ENCODE measurements at places on chromosomes 3 and 15.

DNA sequence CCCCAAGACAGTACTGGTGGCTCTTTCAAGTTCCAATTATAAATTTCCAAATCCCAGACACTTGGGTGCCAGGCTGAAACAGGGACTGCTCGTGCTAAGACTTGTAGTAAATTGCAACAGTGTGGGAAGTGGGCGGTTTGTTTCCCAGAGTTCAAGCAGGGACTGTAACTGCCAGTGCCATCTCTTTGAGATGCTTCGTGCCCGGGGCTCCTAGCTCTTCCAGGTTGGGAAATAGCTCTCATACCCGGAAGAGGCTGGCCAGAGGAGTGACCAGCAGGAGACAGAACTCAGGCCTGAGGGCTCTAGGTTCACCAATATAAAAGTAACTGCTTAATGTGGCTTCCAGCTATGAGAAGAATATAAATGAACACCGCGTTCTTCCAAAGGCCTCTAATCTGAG, 54.0 kb upstream of the NEO1 start:
- DNase-seq, result no peak

GRCh38 chr15:61115679-61116078, 113.4 kb downstream of the RORA start:
- no peak for DNase-seq

GRCh38 chr15:61835496-61836106, 224.6 kb downstream of the VPS13C start:
- no peak for DNase-seq

DNA sequence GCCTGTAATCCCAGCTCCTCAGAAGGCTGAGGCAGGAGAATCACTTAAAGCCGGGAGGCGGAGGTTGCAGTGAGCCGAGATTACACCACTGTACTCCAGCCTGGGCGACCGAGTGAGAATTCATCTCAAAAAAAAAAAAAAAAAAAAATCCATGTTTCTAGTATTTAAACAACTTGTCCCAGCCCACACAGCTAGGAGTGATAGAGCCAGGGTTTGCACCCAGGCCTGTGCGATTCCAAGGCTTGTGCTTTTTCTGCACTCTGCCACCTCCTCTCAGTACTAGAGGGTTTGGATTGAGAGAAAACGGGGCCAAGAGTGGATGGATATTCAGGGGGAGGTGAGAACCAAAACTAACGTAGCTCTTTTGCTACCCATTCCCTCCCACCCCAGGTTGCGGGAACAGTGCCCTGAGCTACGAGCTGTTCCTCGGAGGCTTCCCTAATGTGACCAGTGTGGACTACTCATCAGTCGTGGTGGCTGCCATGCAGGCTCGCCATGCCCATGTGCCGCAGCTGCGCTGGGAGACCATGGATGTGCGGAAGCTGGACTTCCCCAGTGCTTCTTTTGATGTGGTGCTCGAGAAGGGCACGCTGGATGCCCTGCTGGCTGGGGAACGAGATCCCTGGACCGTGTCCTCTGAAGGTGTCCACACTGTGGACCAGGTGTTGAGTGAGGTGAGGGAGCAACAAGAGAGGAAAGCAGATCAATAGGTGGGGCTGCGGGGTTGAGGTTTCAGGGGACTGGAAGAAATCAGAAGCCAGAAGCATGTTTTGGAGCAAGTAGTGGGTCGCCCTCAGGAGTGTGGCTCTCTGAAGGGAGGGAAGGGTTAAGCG, 4.1 kb downstream of the CAMK2N2 start:
- no peak for DNase-seq

DNA sequence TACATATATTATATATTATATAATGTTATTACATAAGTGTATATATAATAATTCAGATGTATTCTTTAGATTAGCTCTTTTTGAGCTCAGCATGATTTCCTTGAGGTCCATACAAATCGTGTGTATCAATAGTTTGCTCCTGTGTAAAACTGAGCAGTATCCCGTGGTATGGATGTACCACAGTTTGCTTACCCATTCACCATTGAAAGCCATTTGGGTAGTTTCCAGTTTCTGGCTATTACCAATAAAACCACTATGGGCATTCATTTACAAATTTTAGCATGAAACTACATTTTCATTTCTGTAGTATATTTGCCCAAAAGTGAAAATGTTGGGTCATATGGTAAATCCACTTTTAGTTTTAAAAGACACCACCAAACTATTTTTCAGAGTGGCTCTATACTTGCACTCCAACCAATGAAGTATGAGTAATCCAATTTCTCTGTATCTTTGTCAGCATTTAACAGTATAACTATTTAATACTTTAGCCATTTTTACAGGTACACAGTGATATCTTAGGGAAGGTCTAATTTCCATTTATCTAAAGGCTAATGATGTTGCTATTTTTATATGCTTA, 1361.4 kb upstream of the GBE1 start:
- no peak for DNase-seq

GRCh38 chr15:31148297-31149087, 47.0 kb upstream of the TRPM1 start:
- DNase-seq, result no peak

- no peak for DNase-seq
These were observed 473.7 kb upstream of the ROBO2 start for GRCh38 chr3:76566211-76566534.

DNA sequence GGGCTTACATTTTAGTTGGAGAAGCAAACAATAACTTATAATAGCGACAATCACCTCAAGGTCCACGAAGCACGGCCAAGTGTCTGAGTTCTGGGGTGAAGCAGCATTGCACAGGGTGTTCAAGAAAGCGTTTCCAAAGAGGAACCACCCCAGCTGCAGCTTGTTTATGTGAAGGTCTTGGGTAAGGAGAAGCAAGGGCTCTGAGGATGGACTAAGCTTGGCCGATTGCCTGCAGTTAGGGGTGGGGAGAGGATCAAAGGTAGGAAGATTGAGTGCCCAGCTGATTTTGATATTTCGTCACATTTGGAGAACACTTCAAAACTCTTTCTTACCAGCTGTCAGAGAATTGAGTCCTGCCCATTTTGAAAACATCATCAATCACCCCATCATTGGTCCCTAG, 321.6 kb upstream of the DNAJC19 start:
- no peak for DNase-seq

DNA sequence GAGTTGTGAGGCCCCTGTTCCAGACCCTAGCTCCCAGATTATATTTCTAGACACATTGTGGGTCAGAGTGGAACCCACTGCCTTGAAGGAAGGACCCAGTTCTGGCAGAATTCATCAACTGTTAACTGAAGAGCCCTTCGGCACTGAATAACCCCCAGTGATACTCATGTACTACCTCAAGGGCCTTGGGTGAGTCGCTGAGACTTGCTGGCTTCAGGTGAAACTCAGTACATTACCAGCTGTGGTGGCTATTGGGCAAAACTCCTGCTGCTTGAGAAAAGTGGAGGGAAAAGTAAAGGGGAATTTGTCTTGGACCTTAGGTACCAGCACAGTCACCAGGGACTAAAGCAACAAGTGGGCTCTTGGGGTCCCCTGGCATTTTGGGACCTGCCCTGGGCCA, 394.9 kb upstream of the EPHA3 start:
- DNase-seq, result no peak

- no peak for DNase-seq
These were observed 244.5 kb downstream of the CD47 start for GRCh38 chr3:107846279-107846852.

DNA sequence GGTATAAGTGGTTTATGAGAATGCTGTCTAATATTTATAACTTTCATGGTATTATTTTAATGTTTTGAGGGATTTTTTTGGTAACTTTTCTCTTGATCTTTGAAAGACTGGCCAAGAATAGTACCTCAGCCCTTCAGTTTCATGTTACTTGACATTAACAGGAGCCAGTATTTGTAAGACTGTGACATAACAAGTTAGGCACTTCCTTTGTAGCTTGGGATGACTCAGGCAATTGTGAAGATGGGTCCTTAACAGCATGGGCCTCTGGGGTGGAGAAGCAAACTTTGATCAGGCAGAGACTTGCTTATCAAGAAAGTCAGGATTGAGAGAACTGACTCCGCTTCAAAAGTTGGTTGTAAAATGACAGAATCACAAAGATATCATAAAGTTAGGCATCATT, 9.5 kb downstream of the LRRC49 start:
- no peak for DNase-seq

GRCh38 chr3:133954717-133955360, 59.2 kb upstream of the RAB6B start:
- DNase-seq, result no peak

- DNase-seq, result no peak
These were observed at the start of gene CNTN4 for GRCh38 chr3:2098398-2099027. Gene CNTN4 (plus strand): TSS chr3:2098866.

DNA sequence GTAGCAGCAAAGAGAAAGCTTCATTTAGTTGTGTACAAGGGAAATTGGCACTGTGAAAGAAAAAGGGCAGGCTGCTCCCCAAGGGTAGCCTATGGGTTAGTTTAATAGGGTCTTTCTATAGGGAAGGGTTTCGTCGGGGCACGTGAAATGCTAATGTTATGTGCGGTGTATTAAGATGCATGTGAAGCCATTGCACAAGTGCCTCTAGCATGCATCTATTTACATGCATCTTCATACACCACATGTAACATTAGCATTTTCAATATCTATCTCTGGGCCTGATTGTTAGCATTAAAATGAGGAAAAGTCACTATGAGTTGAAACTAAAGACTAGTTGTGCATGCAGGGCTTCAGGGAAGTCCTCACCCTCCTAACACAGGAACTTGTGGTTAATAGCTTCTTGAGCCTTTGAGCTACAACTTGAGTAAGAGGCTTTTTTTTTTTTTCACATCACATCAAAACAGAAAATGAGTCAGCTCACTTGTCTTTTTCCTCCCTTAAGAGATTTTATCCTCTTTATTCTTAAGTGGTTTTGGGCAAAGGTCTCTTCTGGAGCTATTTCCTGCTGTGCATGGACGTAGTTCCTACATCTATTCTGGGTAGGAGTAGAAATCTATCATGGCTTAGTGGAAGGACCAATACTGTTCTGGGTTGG, 613.4 kb downstream of the ZPLD1 start:
- DNase-seq, result no peak

DNA sequence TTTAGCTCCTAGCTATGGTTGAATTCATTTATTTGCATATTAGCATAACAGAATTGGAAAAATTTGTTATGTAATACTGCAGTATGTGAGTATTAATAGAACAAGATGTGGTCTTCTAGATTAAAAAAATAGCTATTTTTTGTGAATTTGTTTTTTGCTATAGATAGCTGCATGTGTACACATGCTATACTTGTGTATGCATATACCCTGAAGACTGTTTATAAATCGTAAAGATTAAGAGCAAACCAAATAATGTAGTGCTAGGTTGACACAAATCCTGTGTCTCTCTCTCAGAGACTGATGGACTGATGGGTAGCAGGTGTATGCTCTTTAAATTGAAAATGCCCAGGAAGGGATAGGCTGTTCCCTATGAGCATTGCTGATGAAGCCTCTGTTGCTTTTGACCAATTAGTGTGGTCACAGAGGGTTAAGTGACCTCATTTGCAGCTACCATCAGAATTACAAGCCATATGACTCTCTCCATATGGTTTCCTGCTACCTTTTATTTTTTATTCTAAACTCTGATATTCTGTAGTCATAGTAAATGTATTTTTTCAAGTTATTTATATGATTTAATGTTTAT, 9.0 kb downstream of the PLCL2 start:
- no peak for DNase-seq

GRCh38 chr3:195064300-195064931, 206.5 kb downstream of the XXYLT1 start:
- no peak for DNase-seq

DNA sequence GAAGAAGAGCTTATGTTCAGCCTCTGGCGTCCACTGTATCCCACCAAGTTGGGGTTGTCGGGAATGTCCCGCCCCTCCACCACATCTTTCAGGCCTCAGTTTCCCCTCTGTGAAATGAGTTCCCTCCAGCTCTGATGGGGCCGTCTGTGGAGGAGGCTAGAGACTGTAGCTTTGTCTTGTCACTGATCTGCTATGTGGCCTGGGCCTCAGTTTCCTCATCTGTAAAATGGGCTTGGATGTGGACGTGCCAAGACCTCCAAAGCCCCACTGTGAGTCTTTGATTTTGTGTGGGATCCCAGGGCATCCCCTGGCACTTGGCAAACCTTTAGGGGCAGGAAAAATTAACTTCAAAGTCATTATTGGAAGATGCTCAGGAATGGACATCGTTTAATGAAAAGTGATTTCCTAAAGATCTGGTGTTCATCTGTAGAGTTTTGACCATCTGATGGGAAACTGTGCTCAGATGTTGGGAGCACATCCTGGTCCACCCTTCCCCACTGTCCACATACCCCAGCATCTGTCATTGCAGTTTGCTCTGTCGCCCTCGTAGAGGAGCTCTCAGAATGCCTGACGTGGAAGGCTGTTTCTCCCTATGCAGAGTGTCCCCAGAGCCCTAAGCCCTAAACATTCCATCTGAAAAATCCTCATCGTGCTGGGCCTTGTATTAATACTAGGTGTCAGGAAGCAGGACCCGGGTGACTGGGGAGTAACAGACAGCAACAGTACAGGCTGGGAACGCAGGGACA, 28.5 kb downstream of the SLC6A6 start:
- DNase-seq, result no peak

- no peak for DNase-seq
These were observed 353.6 kb upstream of the ZNF717 start for GRCh38 chr3:76138921-76139320.

GRCh38 chr15:64979252-64979710, 10.4 kb downstream of the SPG21 start:
- no peak for DNase-seq

GRCh38 chr15:51349156-51349844, 7.8 kb downstream of the GLDN start:
- no peak for DNase-seq

GRCh38 chr3:116444819-116445310, 422 bp downstream of the LSAMP start:
- DNase-seq, result no peak

GRCh38 chr15:42042602-42043400, 22.0 kb upstream of the PLA2G4E start:
- no peak for DNase-seq

GRCh38 chr3:113157408-113158030, 53.8 kb upstream of the BOC start:
- DNase-seq, result no peak

DNA sequence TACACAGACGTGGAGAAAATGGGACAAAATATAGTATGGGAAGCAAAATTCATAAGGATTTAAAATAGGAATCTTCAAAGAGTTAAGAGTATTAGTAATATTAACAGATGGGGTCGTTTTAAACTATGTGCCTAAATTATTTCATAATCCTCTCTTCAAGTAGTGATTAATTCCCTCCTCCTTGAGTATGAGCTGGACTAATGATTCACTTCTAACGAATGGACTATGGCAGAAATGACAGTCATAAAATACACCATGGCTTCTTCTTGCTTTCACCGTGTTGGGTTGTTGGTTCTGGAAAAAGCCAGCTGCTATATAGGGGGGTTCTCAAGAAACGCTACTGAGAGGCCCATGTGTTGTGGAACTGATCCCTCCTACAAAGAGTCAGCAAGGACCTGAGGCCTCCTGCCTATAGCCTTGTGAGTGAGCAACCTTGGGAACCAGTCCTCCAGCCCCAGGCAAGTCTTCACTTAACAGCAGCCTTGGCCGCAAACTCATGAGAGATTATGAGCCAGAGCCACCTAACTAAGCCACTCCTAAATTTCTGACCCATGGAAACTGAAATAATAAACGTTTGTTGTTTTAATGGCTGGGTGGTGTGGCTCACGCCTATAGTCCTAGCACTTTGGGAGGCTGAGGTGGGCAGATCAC, 64.8 kb upstream of the ABHD2 start:
- no peak for DNase-seq

- no peak for DNase-seq
These were observed 57.1 kb downstream of the CALML4 start for GRCh38 chr15:68148039-68148438.

GRCh38 chr3:152477422-152477821, 208.7 kb downstream of the MBNL1 start:
- DNase-seq, result no peak
